Colonic mucosa (tissue), 4 donors: ENCODE measurements at places on chromosomes 3 and 15. TPM values are rescaled to one million over a fixed set of nuclear protein-coding genes. Genes with fewer than 3 reads are reported as not detected.

The PROK2 gene
- 0.35 TPM for total RNA-seq

The FBXW12 gene
- total RNA-seq = not detected

The SPSB4 gene
- not detected for total RNA-seq

The TMC3 gene
- total RNA-seq = not detected

The CSPG5 gene
- 0.74 TPM for total RNA-seq

- no peaks in the 10 kb centered on the region for H3K4me1 ChIP-seq
- DNase-seq = no peak
- H3K27ac ChIP-seq = no peak overlapping the region
- H3K27me3 ChIP-seq = no peaks in the 10 kb centered on the region
- peaks cover 2% of the 10 kb centered on the region for H3K36me3 ChIP-seq
- no peak overlapping the region for H3K4me3 ChIP-seq
Measured at GRCh38 chr3:49967291-49967690, 27.3 kb downstream of the RBM6 start.

DNA sequence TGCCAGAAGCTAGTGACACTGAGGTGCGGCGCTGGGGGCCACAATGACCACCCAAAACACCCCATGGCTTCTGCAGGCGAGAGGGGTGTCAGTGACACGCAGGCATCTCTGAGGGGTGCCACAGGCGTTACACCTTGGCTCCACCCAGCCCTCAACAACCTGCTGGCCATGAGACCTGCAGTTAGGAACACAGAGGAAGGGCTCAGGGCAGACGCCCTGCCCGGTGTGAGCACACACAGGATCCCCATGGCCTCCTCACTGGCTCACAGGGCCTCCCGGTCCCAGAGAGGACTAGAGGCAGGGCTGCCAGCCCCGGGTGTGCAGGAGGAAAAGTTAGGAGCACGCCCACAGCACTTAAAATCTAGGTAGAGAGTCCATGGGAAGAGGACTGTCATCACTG lies 35.1 kb downstream of the CYFIP1 start:
- peaks cover 14% of the 10 kb centered on the region for H3K36me3 ChIP-seq
- H3K4me3 ChIP-seq = no peak overlapping the region
- H3K4me1 ChIP-seq = no peaks in the 10 kb centered on the region
- H3K27ac ChIP-seq = no peak overlapping the region
- no peaks in the 10 kb centered on the region for H3K27me3 ChIP-seq

DNA sequence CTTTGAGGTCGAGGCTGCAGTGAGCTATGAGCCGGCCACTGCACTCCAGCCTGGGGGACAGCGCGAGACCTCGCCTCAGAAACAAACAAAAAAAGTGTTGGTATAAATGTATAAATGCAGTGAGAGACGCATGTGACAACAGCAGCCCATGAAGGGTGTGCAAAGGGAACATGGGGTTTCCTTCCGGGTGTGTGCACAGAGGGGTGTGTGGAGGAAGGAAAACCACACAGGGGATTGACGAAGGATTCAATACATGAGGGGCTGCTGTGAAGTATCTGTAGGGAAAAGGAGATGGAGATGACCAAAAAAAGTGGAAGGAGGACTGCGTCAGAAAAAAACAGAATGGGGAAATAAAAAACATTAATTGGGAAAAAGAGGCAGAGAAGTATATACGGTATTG lies 1.1 kb downstream of the MTFMT start:
- peak; percentile 57 for DNase-seq
- no peaks in the 10 kb centered on the region for H3K4me1 ChIP-seq
- H3K27me3 ChIP-seq = no peaks in the 10 kb centered on the region
- H3K27ac ChIP-seq = peak overlapping the region; percentile 66
- no peaks in the 10 kb centered on the region for H3K36me3 ChIP-seq
- peak overlapping the region; percentile 96 for H3K4me3 ChIP-seq

GRCh38 chr15:79310612-79310984 lies 314 bp upstream of the TMED3 start:
- H3K36me3 ChIP-seq = peaks cover 3% of the 10 kb centered on the region
- H3K4me3 ChIP-seq = peak overlapping the region; percentile 83
- H3K4me1 ChIP-seq = peaks cover 7% of the 10 kb centered on the region
- H3K27ac ChIP-seq = no peak overlapping the region
- no peaks in the 10 kb centered on the region for H3K27me3 ChIP-seq

DNA sequence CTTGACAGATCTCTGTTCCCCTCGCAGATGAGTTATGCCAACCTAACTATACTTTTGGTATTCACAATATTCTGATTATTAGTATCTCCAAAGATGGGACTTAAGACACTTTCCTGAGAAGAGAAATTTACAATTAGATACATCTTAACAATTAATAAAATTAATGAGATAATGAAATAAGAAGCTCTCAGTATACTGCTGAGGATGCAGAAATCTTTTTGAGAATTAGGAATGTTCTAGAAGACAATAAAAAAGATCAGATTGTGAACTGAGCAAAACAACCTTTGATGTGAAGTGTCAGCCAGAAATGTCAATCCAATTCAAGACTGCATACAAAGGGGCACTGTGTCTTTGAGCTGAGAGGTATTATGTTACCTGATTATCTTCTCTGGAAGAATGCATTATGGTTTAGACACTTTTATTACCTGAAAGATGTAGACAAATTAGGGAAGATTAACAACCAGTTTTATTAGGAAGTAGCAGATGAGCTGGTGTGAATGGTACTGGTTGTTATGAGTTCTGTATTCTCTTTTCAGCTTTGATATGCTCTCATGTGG lies 262.9 kb downstream of the TIGIT start:
- H3K36me3 ChIP-seq = no peaks in the 10 kb centered on the region
- H3K4me1 ChIP-seq = no peaks in the 10 kb centered on the region
- DNase-seq = no peak
- no peaks in the 10 kb centered on the region for H3K27me3 ChIP-seq

GRCh38 chr3:136990826-136991225 lies 33.0 kb downstream of the IL20RB start:
- no peaks in the 10 kb centered on the region for H3K4me1 ChIP-seq
- no peak overlapping the region for H3K4me3 ChIP-seq
- no peaks in the 10 kb centered on the region for H3K36me3 ChIP-seq
- DNase-seq = no peak

DNA sequence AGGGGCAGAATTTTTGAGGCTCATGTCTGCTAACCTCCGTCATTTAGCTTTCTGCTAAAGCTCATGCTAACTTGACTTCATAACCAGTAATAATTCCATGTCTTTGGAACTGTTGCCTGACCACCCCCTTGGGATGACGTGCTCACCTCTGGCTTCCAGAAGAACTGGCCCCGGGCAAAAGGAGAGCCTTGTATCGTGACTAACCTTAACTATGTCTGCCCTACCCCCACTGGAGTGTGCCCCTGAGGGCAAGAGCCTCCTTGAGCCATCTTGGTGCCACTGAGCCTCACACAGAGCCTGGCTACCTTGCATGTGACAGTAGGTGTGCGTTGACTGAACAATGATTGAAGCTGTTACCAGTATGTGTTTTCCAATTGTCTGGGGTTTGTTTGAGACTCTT lies 4.7 kb downstream of the LRRK1 start:
- no peaks in the 10 kb centered on the region for H3K4me1 ChIP-seq
- no peaks in the 10 kb centered on the region for H3K36me3 ChIP-seq
- DNase-seq = peak; percentile 12
- no peaks in the 10 kb centered on the region for H3K27me3 ChIP-seq

DNA sequence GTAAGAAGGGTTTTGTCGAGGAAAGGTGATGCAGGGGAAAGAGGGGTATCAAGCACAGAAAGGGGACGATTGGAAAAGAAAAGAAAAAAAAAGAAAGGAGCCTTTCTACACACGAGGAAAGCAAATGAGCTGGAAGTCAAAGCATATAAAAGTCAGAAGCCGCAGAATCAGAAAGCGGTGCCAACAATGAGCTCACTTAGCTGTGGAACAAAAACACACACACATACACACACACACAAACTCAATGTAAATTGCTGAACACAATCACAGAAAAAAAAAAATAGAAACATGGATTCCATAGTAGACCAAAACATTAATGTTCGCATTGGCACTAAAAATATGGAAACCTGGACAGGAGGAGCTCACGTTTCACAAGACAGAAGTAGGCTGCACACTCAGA lies 63.4 kb upstream of the FEZF2 start:
- H3K4me1 ChIP-seq = no peaks in the 10 kb centered on the region
- no peak overlapping the region for H3K27ac ChIP-seq
- no peak overlapping the region for H3K4me3 ChIP-seq
- no peaks in the 10 kb centered on the region for H3K36me3 ChIP-seq
- H3K27me3 ChIP-seq = no peaks in the 10 kb centered on the region

DNA sequence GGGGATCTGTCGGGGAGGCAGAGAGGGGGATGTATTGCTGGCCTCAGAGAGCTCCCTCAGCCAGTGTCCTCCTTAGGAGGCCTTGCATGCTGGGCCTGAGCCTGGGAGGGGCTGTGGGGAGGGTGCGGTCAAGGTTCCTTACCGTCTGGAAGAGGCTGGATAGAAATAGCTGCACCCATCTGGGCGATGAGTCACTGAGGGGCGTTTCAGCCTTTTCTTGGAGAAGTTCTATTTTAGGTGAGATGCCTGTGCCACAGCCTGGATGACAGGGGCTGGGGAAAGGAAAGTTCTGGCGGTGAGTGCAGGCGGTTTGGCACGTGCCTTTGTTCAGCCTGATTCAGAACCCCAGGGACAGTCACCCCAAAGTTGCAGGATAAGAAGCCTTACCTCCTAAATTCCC lies 35.7 kb upstream of the APEH start:
- no peaks in the 10 kb centered on the region for H3K36me3 ChIP-seq
- H3K27ac ChIP-seq = no peak overlapping the region
- no peaks in the 10 kb centered on the region for H3K4me1 ChIP-seq
- no peak overlapping the region for H3K4me3 ChIP-seq
- H3K27me3 ChIP-seq = no peaks in the 10 kb centered on the region
- no peak for DNase-seq

- no peak overlapping the region for H3K4me3 ChIP-seq
- H3K36me3 ChIP-seq = no peaks in the 10 kb centered on the region
- no peaks in the 10 kb centered on the region for H3K4me1 ChIP-seq
- H3K27me3 ChIP-seq = no peaks in the 10 kb centered on the region
Measured at GRCh38 chr3:81554388-81554787, 207.1 kb downstream of the GBE1 start.

GRCh38 chr3:37435572-37435971 lies 261.2 kb upstream of the LRRFIP2 start:
- DNase-seq = no peak
- no peak overlapping the region for H3K27ac ChIP-seq
- H3K27me3 ChIP-seq = no peaks in the 10 kb centered on the region
- no peak overlapping the region for H3K4me3 ChIP-seq
- H3K4me1 ChIP-seq = no peaks in the 10 kb centered on the region

GRCh38 chr3:10228248-10228950 lies 19.9 kb upstream of the TATDN2 start:
- no peak for DNase-seq
- no peak overlapping the region for H3K4me3 ChIP-seq
- no peaks in the 10 kb centered on the region for H3K36me3 ChIP-seq
- no peaks in the 10 kb centered on the region for H3K27me3 ChIP-seq

DNA sequence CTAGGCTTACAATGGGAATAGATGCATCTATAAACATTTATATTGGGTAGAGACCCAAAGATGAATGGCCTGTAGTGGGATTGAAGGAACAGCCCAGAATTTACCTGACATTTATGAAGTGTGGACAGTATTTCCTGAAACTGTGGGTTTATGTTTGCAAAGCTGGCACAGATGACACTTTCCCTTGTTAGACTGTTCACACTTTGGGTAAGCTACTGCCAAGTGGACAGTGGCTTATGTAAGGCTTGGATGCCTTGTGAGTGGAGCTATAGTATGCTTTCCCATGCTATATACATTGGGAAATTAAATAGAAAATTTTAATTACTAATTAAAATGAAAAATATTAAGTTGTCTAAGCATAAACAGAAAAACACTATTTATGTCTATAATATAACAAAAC lies 48.5 kb downstream of the STARD9 start:
- no peaks in the 10 kb centered on the region for H3K36me3 ChIP-seq
- no peak overlapping the region for H3K4me3 ChIP-seq
- no peak for DNase-seq
- H3K27me3 ChIP-seq = no peaks in the 10 kb centered on the region
- no peak overlapping the region for H3K27ac ChIP-seq

DNA sequence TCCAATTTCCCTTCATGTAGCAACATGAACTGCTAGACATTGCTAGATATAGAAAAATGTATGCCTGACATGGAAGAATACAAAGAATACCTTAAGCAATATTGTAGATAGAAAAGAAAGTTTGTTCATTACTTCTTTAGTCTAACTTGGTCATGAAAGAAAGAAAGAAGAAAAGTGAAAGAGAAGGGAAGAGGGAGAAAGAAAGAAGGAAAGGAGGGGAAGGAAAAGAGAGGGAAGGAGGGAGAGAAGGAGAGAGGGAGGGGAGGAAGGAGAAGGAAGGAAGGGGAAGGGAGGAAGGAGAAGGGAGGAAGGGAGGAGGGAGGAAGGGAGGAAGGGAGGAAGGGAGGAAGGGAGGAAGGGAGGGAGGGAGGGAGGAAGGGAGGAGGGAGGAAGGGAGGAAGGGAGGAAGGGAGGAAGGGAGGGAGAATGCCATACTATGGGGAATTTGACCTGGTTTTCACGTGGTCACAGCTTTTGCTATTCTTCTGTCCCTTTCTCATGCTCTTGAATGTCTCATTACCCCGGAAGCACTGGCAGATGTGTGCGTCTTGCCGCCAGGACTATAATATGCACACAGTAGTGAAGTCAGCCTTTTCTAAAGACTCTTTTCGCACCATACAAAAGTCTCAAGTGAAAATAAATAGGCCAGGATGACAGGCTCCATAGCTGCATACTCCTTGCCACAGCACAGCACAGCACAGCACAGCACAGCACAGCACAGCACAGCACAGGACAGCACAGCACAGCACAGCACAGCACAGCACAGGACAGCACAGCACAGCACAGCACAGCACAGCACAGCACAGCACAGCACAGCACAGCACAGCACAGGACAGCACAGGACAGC lies 78.2 kb downstream of the CHAC1 start:
- DNase-seq = no peak
- no peak overlapping the region for H3K27ac ChIP-seq
- H3K4me1 ChIP-seq = no peaks in the 10 kb centered on the region
- H3K27me3 ChIP-seq = no peaks in the 10 kb centered on the region
- H3K4me3 ChIP-seq = no peak overlapping the region
- H3K36me3 ChIP-seq = no peaks in the 10 kb centered on the region

DNA sequence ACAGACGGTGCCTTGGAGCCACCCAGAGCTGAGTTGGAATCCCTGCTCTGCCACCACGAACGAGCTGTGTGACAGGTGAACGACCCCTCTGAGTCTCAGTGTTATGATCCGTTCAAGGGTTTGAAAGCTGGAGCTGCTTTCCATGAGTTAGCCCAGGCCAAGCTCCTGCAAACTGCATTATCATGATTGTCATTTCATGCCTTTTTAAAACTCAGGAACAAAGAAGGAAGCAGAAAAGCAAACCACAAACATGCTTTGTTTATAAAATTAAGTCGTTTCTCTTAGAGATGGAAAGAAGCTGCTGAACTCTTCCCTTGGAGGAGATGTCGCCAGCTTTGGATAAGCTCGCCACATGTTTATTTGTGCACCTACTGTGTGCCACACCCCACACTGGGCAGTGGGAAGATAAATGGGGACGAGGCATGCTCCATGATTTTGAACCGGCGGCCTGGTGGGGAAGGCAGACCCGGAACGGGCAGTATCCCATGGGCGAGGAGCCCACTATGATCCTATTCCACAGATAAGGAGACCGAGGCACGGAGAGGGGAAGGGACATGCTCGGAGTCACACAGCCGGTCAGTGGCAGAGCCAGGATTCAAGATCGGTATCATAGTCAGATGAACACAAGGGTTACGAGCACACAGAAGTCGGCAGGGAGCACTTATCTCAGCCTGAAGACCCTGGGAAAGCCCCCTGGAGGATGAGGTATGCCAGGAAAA lies 15.9 kb downstream of the HRH1 start:
- H3K27me3 ChIP-seq = no peaks in the 10 kb centered on the region
- H3K4me3 ChIP-seq = no peak overlapping the region
- H3K4me1 ChIP-seq = no peaks in the 10 kb centered on the region

GRCh38 chr15:88543065-88543776 lies 3.3 kb downstream of the DET1 start:
- DNase-seq = no peak
- H3K27me3 ChIP-seq = no peaks in the 10 kb centered on the region
- no peaks in the 10 kb centered on the region for H3K36me3 ChIP-seq
- H3K4me1 ChIP-seq = no peaks in the 10 kb centered on the region
